Stimulated activated CD8-positive, alpha-beta memory T cell treated with anti-CD3 and anti-CD28 coated beads, Interleukin-4, amount 100 ng/mL, for 4 hours (primary cell): ENCODE measurements at places on chromosomes 1 and 21.

- DNase-seq = no peak
These were observed 206.4 kb downstream of the PTPRC start for GRCh38 chr1:198845271-198845670.

DNA sequence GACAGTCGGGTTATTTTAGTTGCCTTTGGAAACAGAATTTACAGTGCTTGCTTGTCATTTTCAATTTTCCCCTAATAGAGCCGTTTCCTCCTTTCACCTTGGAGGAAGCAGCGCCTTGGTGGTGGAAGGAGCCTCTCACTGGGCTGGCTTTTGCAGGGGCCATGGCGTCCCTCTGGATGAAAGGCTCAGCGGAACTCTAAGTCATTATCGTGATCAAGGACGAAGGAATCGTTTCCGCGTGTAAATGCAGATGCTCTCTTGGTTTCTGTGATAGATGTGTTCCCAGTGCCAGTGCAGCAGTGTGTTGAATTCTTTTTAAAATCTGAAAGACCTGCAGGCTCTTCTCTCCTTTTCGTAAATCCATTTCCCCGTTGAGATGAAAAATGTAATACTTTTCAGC lies 126.2 kb upstream of the LMO4 start:
- DNase-seq = no peak

GRCh38 chr1:185108321-185108720 lies 48.4 kb downstream of the TRMT1L start:
- DNase-seq = no peak

DNA sequence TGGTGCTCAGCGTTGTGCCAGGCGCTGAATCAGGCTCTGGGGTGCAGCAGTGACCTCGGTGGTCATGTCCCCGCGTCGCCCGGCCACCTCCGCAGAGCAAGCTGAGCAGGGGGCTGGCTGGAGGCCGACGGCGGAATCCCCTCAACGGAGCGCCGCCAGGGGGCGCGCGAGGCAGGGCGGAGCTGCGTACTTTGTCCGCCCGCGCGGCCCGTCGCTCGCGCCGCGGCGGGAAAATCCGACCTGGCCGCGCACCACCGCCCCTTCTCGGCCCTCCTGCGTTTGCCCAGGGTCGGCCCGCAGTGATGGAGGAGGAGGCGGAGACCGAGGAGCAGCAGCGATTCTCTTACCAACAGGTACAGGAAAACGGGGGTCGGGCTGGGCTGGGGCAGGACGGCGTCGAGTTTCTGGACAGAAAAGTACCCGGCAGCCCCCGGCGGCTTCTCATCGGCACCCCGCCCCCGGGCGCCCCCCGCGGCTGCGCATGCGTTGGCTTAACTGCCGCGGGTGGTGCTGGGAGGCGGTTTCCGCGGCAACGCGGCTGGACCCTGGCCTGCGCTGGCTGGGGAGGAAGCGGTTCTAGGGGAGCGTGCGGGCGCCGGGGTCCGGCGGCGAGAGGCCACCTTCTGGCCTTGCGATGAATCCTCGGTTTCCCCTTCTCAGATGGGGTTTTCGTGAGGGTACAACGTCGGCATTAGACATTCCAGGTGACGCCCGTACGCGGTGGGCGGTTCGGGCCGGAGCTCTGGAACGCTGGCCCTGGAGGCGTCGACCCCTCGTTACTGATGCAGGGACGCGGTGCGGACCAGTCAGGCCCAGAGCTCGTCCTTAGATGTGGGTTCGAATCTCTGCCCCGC lies at the start of gene CENPS:
Gene CENPS, plus strand, starts transcription at position 218 of the 854 bp plus-strand sequence. Its CDS starts 85 bp downstream, at position 303.
- peak; percentile 83 for DNase-seq

DNA sequence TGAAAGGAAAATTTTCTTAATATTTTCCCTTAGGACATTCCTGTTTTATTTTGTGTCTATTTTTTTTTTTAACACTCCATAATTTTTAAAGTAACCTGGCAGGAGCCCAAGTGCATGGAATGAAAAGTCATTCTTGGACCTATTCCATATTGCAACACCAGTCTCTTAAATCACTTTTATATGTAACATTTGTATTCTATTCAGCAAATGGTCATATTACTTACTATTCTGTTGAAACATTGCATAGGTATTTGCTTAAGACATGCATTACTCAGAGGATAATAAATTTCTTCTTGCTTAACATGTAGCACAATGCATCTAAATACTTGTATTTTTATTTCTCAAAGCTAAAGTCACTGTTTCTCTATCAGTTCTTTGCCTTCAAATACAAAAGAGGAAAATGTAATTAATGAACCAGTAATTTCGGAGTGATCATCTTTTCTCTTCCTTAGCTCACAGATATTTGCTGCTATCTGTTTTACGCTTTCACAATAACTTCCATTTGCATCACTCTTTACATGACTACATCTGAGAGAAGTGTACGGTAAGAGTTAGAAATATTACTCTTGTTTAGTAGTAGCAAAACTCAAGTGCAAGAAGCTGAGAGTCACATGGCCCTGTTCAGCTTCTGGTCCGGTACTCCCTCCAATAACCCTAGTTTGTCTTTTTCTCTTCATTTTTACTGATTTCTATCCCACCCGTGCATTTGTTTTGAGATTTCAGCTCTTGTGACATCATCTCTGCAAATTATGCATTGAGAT lies 394.8 kb downstream of the USP25 start:
- DNase-seq = no peak

DNA sequence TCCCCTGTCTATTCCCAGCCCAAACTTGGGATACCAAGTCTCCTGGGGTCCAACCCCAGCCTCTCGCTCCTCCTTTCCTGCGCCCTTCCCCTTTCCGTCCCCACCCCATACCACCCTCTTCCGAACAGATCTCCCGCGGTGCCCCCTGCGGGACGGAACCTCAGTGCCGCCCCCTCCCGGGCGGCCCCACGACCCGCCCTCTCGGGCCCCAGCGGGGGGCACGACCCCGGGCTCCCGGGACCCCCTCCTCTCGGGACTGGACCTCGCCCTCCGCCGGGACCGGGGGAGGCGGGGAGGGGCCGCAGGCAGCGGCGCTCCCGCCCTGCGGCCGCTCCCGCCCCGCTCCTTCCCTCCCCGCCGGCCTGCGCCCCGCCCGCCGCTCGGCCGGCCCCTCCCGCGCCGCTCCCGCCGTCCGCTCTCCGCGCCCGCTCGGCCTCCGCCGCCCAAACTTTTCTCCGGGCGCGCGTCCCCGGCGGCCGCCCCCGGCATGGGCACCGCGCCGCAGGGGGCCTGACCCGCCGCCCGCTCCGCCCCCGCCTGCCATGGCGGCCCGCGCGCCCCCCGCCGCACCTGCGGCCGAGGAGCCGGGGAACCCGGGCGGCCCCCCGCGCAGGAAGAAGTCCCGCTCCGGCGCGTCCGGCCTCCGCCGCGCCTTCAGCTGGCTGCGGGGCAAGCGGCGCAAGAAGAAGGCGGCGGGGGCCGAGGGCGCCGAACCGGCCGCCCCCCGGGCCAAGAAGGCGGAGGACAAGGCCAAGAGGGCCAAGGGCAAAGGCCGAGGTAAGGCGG lies 39.0 kb upstream of the SYNC start:
- no peak for DNase-seq

DNA sequence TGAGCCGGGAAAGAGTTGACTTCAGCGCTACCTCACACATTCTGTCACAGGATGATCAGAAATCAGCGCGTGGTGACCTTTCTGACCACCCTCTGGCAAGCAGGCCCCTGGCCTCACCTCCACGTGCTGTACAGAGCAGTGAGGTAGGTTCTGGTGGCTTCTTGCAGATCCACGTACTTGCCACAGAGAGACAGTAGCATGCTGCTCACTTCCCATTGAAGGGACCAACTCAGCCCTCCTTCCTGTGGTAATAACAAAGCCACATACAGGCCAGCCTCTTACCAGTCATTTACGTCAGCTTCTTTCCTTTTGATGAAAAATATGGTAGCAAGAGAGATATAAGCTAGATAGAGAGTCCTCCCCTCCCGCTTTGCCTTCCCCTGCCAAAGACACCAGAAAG lies 200.7 kb downstream of the CHRM3 start:
- no peak for DNase-seq

DNA sequence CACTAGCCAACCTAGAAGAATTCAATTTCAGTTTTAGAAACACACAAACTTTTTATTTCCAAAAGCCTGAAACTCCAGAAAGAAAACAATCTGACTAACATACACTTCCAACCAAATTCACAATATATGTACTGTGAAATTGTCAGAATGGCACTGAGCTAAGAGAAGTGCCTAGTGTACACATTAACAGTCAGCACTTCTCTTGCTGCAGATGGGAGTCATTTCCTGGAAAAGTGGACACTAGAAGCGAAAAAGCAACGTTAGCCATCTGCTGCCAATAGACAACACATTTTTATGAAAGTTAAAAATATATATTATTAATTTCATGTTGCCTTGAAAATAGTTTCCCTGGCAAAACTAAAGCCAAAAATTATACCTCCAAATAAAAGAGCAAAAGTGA lies 66.1 kb downstream of the EPS15 start:
- no peak for DNase-seq
